ENCODE measurements at places on chromosomes 6 and 20.
A peak's percentile ranks its signal among the peaks of the same experiment; 100 is the strongest.

DNA sequence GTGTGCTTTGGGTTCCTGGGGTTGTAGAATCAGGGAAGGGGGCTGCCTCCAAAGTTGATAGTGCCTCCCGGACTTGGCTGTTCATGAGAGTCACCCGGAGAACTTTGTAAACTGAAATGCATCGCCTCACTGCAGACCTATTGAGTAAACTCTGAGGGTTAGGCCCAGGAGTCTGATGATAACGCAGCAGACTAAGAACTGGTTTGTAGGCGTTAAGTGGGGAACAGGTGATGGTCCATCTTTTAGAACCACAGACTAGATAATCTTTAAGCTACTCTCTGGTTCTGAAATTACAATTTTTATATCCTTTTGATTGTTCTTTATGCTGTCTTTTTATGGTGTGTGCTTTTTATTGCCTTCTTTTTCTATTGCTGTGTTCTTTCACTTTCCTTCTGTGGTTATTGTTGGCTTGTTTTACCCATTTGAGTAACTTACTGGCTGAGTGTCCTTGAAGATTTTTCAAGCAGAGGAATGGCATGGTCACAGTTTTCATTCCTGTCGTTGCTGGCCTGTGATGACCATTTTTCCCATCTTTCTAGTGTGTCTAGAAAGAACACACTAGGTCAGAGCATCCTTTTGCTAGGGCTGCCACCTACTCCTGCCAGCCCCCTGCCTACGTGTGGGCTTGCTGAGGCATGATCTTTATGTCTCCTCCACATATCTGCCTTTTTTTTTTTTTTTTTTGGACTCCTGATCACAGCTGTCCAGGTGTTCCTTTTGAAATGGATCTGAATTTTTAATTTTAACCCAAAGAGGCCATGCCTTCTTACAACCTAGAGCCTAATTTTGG is 30.9 kb downstream of the LRRC1 start:
- peak; percentile 36 for DNase-seq

DNA sequence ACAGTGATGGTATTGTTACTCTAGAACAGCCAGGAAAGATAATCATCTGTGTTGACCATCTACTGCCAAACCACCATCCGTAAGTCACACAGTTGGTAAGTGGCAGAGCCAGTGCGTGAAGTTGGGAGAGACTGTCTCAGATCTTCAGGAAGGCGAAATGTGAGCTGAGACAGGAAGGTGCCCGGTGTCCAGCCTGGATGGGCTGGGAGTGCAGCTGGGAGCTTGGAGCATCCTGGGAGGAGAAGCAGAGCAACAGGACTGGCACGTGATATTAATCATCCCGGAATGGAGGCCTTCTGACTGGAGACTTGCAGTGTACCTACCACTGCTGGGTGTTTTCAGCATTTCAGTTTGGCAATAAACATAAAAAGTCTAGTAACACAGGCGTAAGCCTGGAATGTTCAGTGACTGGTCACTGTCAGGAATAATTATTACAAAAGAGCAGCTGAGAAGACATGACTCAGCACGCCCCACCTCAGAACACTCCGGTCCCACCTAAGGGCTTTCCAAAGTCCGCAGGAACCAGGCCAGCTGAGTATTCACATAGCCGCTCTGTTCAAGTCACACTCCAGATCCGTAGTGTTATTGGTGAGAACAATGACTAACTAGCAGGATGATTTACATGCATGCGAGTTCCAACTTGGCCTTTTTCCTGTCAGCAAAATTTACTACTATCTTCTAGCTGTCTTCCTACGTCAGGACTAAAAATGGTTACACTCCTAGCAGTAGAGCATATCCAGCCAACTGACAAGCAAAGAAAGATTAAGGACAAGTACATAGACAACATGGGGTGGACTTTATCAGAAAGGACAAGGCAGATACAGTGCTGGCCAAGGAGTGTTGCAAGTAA is 45.1 kb upstream of the PNRC1 start:
- DNase-seq: peak; percentile 94

DNA sequence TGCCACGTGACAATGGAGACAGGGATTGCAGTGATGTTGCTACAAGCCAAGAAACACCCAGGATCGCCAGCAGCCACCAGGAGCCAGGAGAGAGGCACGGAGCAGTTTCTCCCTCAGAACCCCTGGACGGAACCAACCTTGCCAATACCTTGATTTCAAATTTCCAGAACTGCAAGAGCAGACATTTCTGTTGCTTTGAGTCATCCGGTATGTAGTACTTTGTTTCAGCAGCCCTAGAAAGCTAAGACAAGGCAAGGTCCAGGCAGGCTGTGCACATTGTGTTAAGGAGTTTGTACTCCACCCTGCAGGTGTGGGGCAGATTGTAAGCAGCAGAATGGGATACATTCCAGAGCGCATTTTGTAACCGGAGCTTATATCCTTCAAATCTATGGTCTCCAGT is 48.3 kb downstream of the TRERF1 start:
- no peak for DNase-seq

GRCh38 chr6:31090973-31091364 is 21.4 kb downstream of the C6orf15 start:
- DNase-seq: no peak

GRCh38 chr6:19035461-19036195 is 648.5 kb downstream of the RNF144B start:
- DNase-seq: peak; percentile 4

DNA sequence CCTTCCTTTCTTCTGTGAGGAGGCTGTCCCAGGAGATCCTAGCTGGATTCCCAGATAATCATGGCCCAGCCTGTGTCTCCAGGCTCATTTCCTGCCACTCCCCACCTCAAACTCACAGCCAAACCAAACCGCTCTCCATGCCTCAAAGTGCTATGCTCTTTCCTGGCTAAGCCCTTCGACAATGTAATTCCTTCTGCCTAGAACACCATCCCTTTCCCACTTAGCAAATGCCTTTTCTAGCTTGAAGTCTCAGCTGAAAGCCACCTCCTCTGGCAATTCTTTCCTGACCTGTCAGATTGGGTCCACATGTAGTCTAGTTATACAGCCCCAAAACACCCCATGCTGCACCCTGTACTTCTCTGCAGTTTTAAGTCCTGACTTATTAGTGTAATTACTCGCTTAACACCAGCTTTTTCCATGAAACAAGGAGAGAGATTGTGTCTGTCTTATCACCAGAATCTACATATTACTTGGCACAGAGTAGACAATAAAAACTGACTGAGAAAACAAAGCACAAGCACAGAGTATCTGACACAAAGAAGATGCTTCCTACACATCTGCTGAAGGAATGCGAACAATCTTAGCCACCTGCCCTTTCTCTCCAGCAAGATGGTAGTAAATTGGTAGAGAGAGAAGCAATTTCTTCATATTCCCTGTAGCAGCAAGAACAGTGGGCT is 5.4 kb downstream of the TRIM26 start:
- DNase-seq: no peak

DNA sequence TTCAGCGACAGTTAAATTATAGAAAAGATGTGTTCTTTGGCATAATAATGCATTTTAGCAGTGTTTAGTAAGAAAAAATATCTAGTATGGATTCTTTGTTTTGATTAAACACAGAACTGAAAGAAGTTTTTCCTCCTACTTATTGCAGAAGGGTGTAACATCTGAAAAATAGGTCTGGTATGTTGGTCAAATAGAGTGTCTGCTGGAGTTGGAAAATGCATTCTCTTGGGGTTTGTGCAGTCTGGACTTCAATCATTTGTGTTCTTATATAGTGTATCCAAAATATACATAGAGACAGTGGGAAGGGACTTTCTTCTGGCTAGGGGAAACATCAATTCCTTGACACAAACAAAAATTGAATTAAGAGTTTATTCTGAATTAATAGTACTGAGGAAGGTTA is 132.4 kb upstream of the MAN1A1 start:
- no peak for DNase-seq

GRCh38 chr6:45513213-45513618 is 135.5 kb upstream of the SUPT3H start:
- DNase-seq: no peak
